ENCODE measurements at places on chromosomes 1 and 21. TPM values are rescaled to one million over a fixed set of nuclear protein-coding genes. Genes with fewer than 3 reads are reported as not detected.

GRCh38 chr1:158716335-158716734, 4.2 kb downstream of the OR6K3 start:
- DNase-seq: no peak

- no peak for DNase-seq
Observed at GRCh38 chr1:71080230-71080738, 551 bp downstream of the ZRANB2 start.

Gene PLPPR5
- not detected for total RNA-seq

Gene SLC22A15
- total RNA-seq: 26.8 TPM
